ENCODE measurements at places on chromosomes 3 and 15. TPM values are rescaled to one million over a fixed set of nuclear protein-coding genes. Genes with fewer than 3 reads are reported as not detected.

DNA sequence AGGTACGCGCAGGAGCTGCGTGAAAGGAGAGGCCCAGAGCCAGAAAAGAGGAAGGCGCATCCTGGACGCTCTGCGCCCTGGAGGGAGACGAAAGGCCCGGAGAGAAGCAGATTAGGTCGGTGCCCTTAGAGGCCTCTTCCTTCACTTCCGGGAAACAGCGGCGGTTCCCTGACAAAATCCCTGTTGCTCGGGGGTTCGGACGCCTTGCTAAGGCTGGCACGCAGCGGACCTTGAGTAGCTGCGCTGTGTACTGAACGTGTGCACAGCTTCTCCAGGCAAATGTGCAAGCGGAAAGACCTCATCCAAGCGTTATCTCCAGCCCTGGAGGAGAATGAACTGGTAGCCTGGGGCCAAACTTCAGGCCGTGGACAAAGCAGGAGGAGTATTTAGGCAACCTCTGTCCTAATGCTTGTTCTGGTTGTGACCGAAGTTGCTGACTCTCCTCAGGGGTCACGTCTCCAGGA, 3.0 kb upstream of the SOX14 start:
- no peak for DNase-seq

GRCh38 chr15:87829332-87830050, 427.0 kb downstream of the NTRK3 start:
- peak; percentile 31 for DNase-seq

- no peak for DNase-seq
Measured at GRCh38 chr15:74631408-74631807, 15.8 kb downstream of the CLK3 start.

GRCh38 chr3:187011915-187012314, 81.6 kb downstream of the ST6GAL1 start:
- no peak for DNase-seq

Gene RAD54L2
- 9.8 TPM for total RNA-seq

GRCh38 chr3:62982795-62983455, 107.7 kb upstream of the CADPS start:
- no peak for DNase-seq

DNA sequence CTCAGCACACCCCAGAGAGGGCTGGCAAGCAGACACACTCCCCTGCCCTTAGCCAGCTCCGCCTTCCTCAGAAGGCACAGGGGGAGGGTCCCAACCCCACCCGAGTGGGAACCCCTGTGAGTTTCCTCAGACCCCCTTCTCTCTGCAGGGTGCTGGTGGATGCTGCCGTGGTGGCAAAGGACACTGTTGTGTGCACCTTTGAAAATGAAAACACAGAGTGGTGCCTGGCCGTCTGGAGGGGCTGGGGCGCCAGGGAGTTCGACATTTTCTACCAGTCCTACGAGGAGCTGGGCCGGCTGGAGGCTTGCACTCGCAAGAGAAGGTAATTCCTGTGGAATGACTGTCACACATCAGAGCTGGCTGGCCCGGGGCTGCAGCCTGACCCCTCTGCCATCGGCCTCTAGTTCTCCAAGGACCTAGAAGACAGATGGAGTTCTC, 149.4 kb downstream of the LRRK1 start:
- DNase-seq, result no peak
